ENCODE measurements at places on chromosomes 12 and 14.

GRCh38 chr12:21773806-21774205 lies 700 bp downstream of the KCNJ8 start:
- DNase-seq = no peak

- DNase-seq = no peak
Observed at GRCh38 chr12:130041983-130042812, 120.1 kb upstream of the FZD10 start.

DNA sequence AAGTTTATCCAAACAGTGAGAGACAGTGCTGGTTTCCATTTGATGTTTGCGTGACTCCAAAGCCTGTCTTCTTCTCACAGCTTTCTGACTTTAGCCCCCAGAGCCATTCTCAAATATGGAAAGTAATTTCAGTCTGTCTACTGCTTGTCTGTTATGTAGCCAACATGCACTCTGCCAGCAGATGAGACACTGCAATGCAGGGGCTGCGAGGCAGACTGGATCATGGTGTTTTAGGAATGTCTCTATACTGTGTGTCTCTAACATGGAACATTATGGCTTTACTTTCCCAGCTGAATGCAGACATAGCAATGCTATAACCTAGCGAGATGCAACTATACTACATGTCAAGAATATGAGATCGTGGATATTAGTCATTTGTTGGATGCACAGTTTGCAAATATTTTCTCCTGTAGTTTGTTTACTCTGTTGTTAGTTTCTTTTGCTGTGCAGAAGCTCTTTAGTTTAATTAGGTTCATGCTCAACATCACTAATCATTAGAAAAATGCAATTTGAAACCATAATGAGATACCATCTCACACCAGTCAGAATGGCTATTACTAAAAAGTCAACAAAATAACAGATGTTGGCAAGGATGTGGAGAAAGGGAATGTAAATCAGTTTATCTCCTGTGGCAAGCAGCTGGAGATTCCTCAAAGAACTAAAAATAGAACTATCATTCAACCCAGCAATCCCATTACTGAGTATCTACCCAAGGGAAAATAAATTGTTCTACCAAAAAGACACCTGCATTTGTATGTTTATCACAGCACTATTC lies 235.8 kb upstream of the TMTC1 start:
- DNase-seq = no peak

- DNase-seq = no peak
Observed at GRCh38 chr14:36275741-36276140, 44.7 kb downstream of the MBIP start.

GRCh38 chr12:76310110-76310509 lies 38.1 kb downstream of the BBS10 start:
- no peak for DNase-seq

GRCh38 chr12:1080520-1081223 lies 89.6 kb downstream of the ERC1 start:
- DNase-seq = no peak

Measured in effector memory CD4-positive, alpha-beta T cell (primary cell).